ENCODE measurements at places on chromosomes 7 and 10.

- no peak for DNase-seq
Observed at GRCh38 chr7:108973075-108973474, 403.4 kb downstream of the DNAJB9 start.

- no peak for DNase-seq
Observed at GRCh38 chr10:93911866-93912265, 18.1 kb downstream of the SLC35G1 start.

DNA sequence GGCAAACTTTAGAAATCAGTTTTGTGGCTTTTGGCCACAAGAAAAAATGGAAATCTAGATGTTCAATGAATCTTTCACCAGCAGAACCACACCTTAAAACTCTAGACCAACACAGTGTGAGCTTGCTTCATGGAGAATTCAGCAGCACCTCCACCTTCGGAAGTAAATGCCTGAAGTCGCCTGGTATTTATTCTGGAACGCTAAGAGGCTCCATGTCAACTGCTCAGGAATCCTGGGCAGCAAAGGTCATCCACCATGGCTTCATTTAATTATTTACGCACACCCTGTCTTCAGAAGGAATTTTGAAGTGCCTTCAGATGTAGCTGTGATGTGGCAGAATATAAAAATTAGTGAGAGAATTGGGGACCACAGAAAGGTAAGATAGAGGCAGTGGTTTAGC, 167.7 kb downstream of the GFRA1 start:
- no peak for DNase-seq

- DNase-seq: no peak
Observed at GRCh38 chr7:17183630-17184328, 114.7 kb upstream of the AHR start.

DNA sequence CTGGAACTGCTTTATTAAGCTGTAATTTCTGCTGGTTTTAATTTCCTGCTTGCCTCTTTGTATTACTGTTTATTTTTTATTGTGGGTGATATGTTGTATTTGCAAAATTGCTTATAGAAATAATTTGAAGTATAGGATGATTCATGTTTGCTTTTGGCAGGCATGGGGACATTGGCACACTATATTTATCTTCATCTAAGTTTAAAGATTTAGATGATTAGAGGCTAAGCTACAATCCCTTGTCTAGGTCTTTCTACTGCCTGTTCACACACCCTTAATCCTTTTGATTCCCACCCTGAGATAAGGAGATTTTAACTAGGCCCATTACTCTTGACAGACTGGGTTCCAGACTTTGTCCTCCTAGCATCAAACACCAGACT, 182.8 kb upstream of the KAT6B start:
- no peak for DNase-seq

GRCh38 chr10:33233635-33234034, 100.8 kb downstream of the NRP1 start:
- DNase-seq: no peak

- no peak for DNase-seq
Observed at GRCh38 chr10:133412381-133412711, 12.1 kb downstream of the SPRN start.

DNA sequence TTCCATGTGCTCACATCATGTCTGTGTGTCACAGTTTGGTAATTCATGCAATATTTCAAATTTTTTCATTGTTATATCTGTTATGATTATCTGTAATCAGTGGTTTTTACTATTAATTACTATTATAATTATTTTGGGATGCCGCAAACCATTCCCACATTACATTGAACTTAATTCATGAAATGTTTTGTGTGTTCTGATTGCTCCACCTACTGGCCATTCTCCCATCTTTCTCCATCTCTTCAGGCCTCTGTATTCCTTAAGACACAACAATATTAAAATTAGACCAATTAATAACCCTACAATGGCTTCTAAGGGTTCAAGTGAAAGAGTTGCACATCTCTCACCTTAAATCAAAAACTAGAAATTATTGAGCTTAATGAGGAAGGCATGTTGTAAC, 398.5 kb downstream of the PCDH15 start:
- DNase-seq: no peak

- no peak for DNase-seq
Observed at GRCh38 chr10:22704471-22704911, 9.9 kb downstream of the PIP4K2A start.

DNA sequence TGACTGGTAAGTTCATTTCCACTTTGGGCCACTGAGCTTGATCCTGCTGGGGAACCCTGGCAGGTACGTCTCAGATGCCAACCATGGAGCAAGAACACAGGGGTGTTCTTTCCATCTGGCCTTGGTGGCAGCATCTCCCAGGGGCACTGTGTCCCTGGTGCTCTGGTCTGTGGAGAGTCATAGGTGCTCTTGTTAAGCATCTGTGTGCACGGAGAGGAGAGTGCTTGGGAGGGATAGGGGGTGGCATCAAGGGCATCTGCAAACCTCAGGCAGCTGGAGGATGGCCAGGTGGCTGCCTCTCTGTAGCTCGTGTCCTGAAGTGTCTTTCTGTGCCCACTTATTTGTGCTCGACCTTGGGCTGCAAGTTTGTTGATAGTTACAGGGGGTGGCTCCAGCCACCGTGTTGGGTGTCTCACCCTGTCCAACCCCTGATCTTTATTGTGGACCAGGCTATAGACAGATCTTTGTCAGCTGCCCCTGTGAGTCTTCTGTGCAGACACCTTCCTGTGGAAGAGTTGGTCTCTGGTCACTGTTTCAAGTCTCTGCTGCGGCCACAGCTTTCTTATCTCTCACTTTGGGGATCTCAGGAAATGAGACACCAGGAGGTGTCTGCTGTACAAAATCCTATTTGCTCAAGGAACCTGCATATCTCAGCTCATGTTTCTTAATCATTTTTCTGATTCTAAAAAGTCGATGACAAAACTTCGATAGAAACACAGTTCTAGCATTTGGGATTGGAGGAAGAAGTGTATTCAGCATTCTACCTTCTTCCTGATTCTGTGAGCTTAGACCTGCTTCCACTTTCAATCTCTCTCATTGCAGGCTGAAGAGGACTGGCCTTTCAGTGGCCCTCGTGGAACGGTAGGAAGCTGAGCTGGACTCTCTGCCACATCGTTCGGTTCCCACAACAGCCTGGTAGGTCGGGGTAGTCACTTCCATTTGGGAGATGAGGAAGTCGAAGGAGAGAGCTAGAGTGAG, 17.2 kb upstream of the GIMAP8 start:
- no peak for DNase-seq

GRCh38 chr10:63465293-63466143, at the start of gene JMJD1C:
Gene JMJD1C, minus strand, starts transcription at chr10:63465977. Its CDS starts 315 bp downstream, at chr10:63465662.
- peak; percentile 80 for DNase-seq

GRCh38 chr7:126723966-126724544, 528.7 kb downstream of the GRM8 start:
- DNase-seq: no peak

DNA sequence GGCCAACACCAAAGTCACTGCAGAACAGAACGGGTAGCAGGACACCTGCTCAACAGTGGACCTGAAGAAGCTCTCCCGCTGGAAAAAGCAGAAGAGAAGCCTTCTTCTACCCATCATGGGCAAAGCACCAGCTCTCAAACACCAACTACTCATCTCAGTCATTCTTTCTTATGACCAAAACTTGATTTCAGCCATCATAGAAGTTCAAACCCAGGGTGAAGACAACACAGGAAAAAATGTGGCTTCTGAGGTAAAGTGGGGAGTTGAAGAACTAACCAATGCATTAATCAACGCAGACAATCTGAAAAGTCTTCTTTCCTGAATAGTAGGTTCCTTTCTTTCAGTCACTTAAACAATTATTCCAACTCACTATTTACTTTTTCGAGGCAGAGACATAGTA, 83.3 kb downstream of the ELMO1 start:
- DNase-seq: no peak

DNA sequence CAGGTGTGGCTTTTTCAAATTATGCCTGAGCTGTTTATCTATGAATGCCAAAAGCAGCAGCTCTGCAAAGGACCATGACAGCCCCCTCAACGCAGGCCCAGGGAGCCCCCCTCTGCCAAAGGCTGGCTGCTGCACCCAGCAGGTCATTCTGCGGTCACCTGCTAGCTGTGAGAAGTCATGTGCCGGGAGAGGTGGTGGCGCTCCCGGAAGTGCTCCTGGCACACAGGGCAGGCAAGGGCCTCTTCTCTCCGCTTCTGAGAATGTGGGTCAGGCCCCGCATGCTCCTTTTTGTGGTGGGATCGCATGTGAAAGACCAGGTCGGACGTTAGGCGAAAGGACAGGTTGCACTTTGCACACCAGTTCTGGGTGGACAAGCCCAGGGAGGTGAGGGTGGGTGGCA, 16.4 kb downstream of the ZNF488 start:
- no peak for DNase-seq

DNA sequence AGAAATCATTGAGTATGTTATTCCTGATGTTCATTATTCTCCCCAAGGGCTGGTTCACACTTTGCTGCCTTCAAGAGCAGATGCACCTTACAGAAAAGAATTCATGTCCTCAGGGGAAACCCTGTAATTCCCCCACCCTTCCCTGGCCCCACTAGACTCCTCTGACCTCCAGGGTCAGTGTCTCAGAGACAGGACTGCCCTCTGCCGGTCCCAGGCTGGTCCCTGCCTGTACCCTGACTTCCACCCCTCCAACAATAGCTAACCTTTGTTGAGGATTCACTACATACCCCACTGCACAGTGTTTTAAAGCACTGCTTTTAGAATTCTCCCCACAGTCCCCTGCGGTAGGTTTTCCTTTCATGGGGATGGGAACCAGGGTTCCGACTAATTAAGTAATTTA, 4.4 kb upstream of the SEPHS1 start:
- peak; percentile 53 for DNase-seq

DNA sequence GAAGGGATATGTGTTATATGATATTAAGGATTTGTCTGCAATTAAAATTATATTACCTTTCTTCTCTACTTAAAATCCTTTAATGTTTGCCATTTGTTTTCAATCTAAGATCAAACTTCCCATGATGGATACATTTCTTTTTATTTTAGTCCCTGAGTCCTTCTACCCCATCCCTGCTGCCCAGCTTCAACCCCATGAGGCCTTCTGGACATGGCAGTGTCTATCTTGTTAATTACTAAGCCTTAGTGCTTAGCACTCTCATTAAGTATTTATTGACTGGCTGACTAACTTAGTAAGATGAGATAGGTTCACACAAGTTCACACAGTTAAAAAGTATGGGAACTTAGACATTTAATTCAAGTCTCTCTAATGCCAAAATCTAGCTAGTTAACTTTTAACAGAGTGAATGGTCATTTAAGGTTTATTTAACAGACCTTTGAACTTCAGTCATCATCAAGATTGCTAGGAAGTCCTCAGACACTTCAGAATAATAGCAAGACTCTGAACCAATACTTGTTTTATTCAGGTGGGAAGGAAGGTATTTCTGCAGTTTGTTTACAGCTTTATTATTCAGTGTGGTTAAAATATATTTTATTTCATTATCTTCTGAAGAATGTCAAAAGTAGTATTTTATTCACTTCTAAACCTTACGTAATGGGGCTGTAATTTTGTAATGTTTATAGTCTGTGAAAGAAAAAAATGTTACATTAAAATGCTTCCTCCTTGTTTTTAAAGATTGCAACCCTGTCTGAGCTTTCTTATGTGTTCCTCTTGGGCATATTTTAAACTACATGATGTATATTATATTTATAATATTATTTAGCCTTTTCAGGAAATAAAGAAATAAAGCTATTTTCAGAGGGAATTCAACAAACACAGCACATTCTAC, 848.9 kb downstream of the REEP3 start:
- DNase-seq: no peak

DNA sequence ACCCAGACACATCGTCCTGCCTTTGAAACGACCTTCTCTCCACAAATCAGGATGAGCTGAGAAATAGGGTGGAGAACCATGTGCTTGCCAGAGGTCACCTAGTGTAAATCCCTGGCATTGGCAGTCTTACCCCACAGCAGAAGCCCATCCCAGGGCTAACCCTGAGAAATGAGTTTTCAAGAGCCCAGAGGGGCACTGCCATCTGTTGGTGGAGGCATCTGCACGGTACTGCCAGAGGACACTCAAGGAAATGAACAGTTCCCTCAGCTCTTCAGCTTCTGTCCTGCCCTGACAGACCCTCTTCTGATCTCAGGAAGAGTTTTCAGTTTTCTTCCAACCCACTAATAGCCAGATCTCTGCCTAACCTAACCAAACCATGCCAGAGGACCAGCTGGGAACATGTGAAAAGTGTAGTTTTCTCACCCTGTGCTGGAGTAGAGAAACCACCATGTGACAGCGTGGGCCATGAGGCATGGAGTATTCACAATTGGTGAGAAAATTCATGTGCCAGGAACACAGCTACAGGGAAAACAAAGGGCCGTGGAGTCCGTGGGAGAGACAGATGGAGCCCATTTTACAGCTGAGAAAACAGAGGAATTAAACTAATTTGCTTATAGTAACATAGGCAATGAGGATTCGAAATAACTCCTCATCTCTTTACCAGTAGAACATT, 37.7 kb upstream of the ITPRID1 start:
- no peak for DNase-seq

- DNase-seq: peak; percentile 28
Observed at GRCh38 chr10:122054048-122055025, 65.4 kb downstream of the TACC2 start.

DNA sequence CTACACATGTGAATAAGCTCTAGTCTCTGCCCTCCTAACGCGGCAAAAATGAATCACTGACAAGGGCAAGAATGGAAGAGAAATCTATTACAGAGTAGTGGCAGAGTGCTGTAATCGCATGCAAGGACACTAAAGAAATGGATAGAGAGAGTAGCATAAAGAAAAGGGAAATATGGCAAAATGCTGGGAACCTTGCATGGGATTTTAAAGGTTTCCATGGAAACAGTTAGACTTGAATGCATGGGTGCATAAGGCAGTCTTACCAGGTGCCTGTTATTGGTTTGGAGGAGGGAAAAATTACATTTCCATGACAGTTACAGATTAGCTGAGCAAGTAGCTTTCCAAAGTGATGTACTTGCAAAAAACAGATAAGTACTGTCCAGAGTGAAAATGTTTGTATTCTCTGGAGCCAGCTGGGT, 233.4 kb downstream of the PTN start:
- DNase-seq: no peak
